ACHN (cell line): ENCODE measurements at places on chromosomes 5 and 9.

DNA sequence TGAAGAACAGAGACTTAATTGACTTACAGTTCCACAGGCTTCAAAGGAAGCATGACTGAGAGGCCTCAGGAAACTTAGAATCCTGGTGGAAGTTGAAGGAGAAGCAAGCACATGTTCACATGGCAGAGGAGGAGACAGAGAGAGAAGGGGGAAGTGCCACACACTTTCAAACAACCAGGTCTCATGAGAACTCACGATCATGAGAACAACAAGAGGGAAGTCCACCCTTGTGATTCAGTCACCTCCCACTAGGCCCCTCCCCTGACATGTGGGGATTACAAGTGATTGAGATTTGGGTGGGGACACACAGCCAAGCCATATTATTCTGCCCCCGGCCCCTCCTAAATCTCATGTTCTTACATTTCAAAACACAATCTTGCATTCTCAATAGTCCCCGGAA is 19.5 kb downstream of the NR3C1 start:
- DNase-seq: no peak

- DNase-seq: no peak
Measured at GRCh38 chr5:124079062-124079461, 567.1 kb downstream of the CSNK1G3 start.

DNA sequence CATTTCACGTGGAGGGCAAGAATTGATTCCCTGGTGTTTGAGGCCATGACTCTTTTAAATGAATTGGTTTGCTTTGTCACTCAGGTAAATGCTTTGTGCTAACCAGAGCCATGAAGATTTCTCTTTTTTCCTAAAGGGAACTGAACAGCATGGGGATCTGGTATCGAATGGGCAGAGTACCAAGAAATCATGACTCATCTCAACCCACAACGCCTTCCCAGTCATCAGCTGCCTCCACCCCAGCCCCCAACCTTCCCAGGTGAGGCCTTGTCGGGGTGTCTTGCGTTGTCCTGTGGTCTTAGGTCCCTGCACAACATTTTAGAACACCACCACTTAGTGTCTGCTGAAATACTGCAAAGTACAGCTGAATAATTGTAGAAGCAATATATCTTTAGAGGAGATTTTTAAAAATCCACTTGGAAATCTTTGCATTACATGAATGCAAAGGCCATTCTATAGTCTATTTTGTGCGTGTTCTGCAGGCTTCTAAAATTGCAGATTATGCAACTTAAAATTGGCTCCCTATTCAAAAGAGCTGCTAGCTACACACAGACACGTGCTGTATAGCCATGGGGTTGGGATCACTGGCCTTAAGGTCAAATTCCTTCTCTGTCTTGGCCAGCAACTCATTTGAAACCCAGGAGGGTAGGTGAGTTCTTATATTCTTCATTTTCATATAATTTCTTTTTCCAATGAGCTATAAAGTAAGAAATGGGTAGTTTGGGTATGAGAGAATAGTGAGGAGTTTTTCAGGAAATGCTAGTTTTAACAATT is 69.0 kb downstream of the MVB12B start:
- peak; percentile 39 for DNase-seq

GRCh38 chr9:78682216-78682615 is 385.3 kb downstream of the PSAT1 start:
- no peak for DNase-seq

- no peak for DNase-seq
Measured at GRCh38 chr9:133060417-133060841, 1.4 kb upstream of the CEL start.

GRCh38 chr9:12625844-12626243 is 67.3 kb upstream of the TYRP1 start:
- no peak for DNase-seq

DNA sequence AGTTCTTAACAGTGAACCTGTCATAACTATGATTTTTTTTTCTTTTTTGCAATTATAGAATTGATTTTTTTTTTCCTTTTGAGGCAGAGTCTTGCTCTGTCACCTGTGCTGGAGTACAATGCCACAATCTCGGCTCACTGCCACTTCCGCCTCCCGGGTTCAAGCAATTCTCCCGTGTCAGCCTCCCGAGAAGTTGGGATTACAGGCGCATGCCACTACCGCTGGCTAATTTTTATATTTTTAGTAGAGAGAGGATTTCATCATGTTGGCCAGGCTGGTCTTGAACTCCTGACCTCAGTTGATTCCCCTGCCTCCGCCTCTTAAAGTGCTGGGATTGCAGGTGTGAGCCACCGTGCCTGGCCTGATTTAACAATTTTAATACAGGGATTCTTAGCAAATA is 21.4 kb downstream of the UGCG start:
- no peak for DNase-seq

DNA sequence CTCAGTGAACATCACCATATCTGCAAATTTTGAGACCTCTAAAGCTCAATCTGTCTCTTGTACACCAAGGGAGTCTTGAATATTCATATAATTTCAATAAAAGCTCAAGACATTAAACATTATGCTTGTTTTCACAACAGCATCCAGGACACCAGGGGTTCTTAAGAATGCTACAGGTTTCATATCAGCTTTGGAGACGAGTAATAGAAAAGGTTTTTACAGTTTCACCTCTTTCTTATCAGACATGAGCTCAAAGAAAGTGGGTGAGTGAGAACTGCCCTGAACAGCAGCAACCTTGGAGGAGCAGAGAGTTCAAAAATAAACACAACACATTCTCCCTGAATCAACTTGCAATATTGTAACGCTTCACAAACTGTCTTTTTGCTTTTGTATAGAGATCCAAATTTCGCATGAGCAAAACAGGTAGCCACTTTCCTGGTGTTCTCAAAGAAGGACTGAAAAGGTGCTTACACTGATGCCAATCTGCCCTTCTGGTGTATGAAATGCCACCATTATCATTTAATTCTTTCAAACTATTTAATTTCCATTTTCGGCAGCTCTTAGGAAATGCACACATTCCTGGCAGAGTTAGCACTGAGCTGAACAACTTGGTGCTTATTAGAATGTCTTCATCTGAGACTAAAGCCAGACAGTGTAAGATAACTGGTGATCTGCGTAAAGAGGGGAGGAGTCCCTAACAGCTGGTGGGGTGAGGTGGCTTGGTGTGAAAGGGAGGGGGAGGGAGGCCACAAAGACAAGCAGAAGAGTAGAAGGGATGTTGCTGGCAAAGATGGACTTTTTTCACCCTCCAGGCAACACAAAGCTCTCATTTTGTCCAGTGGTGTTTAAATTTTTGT is 535.3 kb downstream of the PDE4D start:
- no peak for DNase-seq

DNA sequence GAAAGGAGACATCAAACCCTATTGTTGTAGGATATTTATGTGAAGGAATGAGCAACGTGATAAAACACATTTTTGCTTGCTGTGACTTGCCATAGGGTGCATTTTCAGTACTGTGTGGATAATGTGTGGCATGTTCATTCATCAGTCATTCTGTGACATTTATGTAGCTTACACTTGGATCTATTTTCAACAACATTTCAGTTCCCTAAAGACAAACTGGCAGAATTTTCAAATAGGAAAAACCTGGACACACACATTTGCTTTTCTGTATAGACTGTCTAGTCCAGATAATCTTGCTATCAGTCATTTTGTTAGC is 127.7 kb downstream of the TMC1 start:
- no peak for DNase-seq

DNA sequence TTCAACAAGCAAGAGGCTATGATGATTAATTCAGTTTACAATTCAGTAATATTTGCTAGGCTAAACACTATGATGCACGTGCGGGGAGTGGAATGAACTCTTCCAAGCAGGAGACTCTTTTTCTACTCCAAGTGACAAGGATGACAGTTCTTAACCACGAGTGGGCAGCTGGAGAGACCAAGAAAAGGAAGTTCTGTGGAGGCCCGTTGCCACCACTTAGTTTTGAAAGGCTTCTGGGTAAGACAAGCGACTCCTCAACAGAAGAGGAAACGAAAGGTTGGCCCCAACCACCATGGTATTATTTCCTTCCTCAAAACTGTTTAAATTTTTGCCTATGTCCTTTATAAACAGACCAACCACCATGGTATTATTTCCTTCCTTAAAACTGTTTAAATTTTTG is 2.8 kb downstream of the DCAF12 start:
- DNase-seq: no peak

DNA sequence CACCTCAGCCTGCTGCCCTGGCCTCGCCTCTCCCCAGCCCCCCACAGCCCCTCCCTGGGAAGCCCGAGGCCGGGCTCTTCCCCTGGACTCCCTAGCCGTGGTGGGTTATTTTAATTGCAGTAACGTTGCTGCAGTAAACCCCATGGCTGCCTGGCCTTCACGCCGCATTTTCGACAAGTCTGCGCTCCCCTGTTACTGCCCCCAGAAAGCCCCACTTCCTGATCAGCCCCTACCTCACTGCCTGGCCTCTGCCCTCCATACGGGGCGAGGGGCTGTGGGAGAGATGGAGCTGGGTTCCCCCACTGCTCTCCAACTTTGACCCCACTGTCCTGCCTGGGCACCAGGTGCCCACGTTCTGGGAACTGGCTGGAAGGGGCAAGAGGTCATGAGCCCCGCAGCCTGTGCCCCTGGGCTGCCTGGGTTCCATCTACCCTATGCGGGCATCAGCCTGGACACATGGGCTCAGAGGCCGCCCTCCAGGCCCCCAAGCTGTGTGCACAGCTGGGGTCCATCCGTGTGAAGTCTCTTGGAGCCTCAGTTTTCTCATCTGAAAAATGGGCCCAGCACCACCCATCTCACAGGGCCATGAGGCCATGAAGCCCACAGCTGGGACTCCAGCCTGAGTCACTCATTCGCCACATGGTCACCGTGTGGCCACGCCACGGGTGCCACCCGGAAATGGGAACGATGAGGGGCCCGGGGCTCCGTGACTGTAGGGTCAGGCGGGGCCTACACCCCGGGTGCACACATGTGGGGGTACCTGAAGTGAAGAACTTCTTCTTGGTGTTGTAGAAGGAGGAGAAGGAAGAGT is 11.5 kb downstream of the EGFL7 start:
- no peak for DNase-seq

- no peak for DNase-seq
Measured at GRCh38 chr5:39605145-39605544, 180.4 kb upstream of the DAB2 start.

GRCh38 chr5:176360894-176361436 is 599 bp downstream of the KIAA1191 start:
- peak; percentile 6 for DNase-seq

- no peak for DNase-seq
Measured at GRCh38 chr5:99010294-99010693, 81.5 kb upstream of the CHD1 start.

- no peak for DNase-seq
Measured at GRCh38 chr5:155492191-155492590, 478.6 kb downstream of the KIF4B start.

DNA sequence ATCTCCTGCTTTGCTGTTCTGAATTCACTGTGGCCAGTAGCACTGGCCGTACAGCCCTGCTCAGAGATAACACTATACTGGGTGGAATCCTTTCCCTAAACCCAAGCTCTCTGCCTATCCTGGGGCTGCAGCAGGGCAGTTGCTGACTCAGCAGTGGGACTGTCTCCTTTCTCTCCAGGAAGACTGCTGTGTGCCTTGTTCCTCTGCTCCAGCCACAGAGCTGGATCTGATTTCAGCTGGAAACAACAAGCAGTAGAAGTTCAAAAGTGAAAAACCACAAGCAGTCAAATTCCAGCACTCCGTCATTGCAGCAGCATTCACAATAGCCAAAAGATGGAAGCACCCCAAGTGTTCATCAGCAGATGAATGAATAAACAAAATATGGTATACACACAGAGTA is 105.0 kb downstream of the FBXL7 start:
- DNase-seq: no peak

GRCh38 chr9:136204838-136205706 is at the start of gene LHX3:
Gene LHX3 (minus strand): TSS chr9:136205128. CDS start chr9:136205012, 116 bp downstream.
- peak; percentile 35 for DNase-seq

GRCh38 chr5:93644760-93645159 is 61.7 kb downstream of the NR2F1 start:
- no peak for DNase-seq

DNA sequence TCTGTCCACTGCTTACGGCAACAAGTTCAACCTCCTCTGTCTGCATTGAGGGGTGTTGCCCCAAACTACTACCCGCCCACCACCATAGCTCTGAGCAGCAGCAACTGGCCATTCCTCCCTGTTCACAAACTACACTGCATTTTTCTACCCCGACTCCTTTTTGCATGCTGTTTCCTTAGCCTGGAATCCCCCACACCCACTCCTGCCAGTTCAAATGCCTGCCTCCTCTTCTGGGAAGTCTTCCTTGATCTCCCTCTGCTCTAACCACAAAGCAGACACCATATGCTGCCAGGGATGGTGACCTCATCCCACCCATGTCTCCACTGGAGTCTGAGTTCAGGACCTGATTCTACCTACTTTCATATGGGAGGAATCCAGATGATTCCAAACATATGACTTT is 13.3 kb downstream of the ALDH1B1 start:
- DNase-seq: no peak

- DNase-seq: no peak
Measured at GRCh38 chr5:11985993-11986392, 81.7 kb upstream of the CTNND2 start.

DNA sequence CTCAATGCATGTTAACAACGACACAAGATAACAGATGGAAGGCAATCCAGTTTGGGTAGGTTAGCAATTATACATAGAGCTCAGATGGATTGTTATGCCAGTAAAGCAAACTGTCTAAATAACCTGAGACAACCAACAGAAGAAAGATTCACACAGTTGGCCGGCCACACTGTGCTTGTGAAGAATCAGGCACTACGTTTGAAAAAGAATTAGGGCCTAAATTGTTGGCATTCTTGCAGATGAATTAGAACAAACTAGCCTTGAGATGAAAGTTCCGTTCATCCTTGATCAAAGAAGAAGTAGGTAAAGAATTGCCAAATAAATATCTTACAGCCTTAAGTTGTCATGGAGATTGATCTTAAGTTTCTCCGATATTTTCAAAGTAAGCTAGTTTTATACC is 210.6 kb downstream of the CDH18 start:
- no peak for DNase-seq

GRCh38 chr9:77435688-77436087 is 212.4 kb downstream of the GNA14 start:
- DNase-seq: no peak

DNA sequence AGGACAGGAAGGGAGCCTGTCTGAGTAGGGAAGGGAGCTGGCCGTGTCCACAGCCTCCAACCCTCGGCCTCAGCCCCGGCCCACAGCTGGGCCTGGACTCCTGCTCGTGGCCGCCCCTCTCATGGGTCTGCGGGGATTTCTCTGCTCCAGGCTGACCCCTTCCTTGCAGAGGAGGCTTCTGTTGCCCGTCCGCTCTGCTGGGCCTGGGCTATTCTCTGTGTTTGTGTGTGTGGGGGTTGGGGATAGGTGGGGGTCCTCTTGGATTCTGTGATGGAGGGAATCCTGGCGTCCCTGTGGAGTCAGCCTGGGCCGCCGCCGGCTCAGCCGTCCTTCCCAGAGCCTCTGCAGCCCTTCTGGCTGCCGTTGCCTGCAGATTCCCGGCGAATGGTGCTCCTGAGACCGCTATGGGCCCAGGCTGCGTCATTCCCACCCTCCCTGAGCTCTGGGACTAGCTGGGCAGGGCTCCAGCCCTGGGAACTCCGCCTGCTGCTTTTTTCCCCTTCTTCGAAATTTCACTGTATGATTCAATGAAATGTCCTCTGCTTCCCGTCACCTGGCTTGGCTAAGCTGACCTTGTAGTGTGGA is 64.2 kb downstream of the FGF18 start:
- no peak for DNase-seq
